Activated T-helper 1 cell treated with anti-CD3 and anti-CD28 coated beads, Interleukin-2, amount 50 U/mL, for 16 hours (primary cell): ENCODE measurements at places on chromosomes 11 and 22.

GRCh38 chr11:1691878-1692707 is 4.9 kb upstream of the KRTAP5-6 start:
- DNase-seq: no peak

DNA sequence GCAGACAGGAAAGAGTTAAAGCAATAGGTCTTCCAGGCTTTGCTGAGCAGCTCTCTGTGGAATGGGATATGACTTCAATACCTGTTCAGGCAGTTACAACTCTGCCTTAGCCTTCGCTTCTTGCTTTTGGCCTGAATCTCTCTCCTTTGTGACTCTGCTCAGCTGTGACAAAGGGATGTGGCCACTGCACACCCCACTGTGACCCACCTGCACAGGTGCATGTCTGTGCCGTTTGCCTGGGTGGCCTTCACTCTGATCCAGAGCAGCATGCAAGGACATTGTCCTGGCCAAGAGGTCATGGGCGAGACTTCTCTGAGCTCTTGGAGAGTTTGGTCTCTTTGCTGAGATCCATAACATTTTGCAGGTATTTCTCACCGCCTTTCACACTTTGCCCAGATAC is 891.3 kb downstream of the BRD1 start:
- no peak for DNase-seq

DNA sequence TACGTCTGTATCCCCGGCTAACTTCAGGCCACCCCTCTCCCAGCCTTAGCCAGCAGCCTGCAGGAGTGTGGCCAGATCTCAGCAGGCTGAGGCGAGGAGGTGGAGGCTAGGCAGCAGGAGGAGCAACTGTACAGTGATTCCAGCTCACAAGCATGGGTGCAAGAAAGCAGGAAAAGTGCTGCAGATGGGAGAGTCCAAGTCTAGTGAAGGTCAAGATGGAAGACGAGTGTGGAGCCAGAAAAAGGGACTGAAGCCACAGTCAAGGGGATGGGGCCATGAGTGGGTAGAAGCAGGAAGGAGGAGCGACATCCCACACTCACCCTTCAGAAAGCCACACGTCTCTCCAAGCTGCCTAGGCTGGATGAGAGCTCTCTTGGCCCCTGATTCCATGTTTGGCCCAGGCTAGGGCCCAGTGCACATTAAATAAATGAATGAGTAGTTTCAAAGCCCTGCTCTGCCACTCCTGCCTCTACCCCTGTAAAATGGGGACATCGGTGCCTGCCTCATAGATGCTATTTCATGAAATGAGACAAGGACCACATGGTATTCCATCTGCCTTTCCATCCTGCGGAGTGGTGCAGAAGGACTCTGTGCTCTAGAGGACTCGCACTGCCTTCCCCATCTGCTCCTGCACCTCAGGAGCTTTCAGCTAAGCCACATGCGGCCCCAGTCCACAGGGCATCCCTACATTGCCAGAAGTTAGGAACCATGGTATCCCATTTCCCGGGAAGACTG is 2.9 kb downstream of the YDJC start:
- DNase-seq: no peak

GRCh38 chr11:95453616-95454171 is 222.7 kb upstream of the SESN3 start:
- DNase-seq: no peak

DNA sequence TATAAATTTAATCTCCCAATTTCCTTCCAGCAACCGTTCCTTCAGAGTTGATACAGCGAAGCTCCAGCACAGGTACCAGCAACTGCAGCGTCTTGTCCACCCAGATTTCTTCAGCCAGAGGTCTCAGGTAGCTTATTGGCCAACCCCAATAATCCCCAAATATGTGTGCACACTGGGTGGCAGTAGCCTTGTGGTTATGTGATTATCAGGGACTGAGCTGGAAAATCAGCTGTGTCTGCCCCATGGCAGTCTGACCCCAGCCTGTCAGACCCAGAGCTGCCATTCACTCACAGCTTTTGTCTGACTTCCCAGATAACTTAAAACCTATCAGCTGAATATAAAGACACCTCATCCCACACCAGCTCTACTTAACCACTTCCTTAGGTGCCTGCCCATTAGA is 2.0 kb downstream of the HSCB start:
- no peak for DNase-seq

DNA sequence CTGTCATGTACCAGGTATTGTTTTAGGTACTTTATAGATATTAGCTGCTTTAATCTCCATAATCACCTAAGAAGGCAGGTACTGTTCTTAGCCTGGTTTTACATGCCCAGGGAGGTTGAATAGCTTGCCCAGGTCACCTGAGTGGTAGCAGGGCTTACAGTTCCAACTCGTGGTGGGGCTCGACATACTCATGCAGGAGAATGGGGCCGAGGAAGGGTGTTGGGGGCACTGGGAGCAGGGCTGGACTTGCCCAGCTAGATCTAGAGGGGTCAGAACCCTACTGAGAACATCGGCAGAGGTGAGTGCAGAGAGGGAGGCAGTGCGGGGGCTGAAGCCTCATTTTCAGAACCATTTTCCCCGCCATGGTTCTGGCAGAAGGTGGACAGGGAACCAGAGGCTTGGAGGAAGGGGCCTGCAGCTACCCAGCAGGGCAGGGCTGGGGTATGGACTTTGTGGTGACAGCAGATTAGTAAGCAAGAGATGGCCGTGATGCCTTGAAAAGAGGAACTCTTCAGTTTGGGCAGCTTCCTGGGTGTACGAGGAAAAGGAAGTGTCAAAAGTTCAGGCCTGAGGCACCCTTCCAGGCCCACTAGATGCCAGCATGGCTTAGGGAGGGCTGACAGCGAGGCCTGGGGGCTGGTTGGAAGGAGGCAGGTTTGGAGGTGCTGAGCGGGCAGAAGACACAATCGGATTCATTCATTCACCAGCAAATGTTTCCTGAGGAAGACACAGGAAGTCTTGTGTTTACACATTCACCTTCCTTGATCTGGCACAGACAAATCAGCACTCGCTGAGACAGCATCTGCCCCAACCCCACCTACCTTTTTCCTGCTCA is 54.7 kb upstream of the LYVE1 start:
- DNase-seq: no peak

- DNase-seq: no peak
Measured at GRCh38 chr11:12274056-12274455, 103.3 kb upstream of the PARVA start.

GRCh38 chr22:35547987-35548721 is 7.5 kb downstream of the RASD2 start:
- DNase-seq: no peak

- DNase-seq: no peak
Measured at GRCh38 chr11:123330948-123331347, 99.1 kb upstream of the GRAMD1B start.

DNA sequence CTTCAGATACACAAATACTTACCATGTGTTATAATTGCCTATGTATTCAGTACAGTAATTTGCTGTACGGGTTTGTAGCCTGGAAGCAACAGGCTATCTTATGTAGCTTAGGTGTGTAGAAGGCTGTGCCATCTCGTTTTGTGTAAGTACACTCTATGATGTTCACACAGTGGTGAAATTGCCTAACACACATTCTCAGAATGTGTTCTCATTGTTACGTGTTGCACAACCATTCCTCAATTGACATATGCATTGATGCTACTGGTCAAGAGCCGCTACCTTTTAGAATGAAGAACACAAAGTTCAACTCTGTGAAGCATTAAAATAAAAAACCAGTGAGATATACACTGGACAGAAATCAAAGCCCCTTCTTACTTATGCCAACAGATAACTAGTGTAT is 26.7 kb downstream of the SVIP start:
- no peak for DNase-seq

DNA sequence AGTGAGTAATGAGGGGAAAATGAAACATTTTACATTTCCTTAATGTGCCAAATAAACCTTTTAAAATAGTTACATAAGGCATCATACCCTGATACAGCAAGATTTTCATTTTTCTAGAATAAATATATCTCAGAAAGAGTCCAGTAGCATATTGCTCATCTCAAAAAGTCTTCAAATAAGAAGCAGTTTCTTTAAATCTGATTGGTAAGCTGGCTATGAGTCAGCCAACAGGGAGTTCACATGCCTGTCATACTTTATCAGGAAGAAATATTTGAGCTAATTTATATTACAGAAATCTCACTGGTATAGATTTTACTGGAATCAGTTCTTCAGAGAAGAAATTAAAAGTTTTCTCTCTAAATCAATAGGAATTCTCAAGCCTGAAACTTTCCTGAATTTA is 258.1 kb downstream of the C11orf87 start:
- DNase-seq: no peak

DNA sequence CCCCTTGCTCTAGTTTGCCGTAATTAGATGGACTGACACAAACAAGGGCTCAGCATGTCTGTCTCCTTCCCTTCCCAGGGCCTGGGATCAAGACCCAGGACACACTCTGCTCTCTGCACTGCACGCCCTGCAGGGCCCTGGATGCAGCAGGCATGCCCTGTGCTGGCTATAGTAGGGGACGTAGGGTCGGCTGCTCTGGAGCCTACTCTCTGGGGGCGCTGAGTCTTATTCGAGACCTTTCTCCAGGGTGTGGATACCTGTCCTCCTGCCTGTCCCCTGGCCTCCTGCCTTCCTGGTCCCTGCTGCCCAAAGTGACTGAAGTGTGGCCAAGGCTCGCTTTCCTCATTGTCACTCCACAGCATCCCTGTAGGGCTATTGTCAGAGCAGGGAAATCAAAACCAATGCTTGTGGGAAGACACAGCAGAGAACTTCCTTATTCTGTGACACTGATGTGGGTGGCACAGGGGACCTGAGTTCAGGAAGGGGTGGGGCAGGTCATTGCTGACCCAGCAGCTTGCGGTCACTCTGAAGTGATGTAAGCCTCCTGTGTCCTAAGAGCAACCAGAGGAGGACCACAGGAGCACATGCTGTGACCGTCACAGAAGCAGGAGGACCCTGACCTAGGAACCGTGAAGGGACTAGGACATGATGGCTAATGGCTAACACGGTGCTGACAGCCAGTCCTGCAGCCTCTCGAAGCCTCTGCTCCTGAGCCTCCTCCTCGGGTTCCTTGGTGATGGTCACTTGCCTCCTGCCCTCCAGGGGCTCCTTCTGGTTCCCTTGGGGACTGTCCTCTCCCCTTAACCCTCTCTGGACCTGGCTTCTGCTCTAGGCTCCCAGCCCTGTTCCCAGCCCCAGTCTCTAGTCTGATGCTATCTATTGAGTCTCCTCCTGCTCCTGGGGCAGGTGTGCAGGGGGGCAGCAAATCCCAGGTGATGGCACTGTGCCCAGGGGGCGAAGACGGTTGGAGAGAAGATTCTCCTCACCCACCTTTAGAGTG is 10.3 kb downstream of the APOBEC3A start:
- DNase-seq: no peak

GRCh38 chr11:44946263-44946662 is 4.4 kb downstream of the TP53I11 start:
- DNase-seq: no peak

GRCh38 chr11:38824573-38824972 is 2226.5 kb upstream of the RAG2 start:
- DNase-seq: no peak

DNA sequence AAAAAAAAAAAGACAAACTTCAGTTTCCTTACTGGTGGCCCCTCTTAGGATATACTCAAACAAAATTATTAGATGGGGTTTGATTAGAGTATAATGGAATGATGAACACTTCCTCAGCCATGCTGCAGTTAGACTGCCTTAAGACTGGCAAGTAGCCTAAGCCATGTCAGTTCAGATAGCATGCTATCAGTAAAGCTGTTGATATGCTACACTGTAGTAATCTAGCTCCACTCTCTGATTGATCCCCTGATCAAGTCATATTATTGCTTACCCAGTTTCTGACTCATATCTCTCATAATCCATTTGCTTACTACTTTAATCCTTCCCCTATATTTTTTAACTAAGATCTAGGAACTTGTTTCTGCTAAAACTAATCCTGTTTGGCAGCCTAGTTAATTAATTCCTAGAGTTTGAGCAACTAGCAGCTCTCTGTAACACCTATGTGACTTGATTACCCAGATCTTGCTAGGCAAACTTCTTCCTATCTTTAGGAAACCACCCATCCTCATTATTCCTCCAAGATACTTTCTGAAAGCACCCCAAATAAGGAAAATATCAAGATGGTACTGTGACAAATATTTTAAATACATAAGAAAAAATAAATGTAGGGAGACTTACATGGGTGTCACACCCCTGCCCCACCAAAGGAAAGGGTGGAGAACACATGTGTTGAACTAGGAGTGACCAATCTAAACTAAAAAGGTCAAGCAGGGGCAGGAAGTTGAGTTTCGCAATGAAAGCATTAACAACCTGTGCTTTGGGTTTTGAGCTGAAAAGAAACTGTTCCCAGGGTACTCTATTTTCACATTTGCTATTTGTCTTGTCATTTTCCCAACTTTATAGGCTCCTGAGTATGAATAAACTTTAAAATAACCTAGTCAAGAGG is 43.2 kb downstream of the PIK3C2A start:
- DNase-seq: no peak

DNA sequence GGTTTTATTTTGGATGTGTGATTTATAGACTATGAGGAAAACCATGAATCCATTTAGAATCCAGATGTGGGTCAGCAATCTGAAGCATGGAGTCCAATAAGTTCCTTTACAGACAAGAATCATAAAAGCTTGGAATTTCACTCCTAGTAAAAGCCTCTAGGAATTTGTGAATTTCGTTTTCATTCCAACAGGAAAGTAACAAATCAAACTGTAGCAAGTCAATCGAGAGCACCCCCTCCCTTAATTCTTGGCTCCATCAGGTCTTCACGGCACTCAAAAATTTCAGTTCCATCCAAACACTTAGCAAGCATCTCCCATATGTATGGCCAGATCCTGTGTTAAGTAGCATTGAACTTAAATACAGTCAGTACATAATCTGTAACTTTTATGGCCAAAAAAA is 143.6 kb upstream of the POU2AF2 start:
- DNase-seq: no peak

GRCh38 chr11:45662665-45663485 is 2.5 kb downstream of the CHST1 start:
- no peak for DNase-seq

- no peak for DNase-seq
Measured at GRCh38 chr11:16081382-16082094, 274.8 kb downstream of the SOX6 start.
